ENCODE measurements at places on chromosomes 2 and 18.

DNA sequence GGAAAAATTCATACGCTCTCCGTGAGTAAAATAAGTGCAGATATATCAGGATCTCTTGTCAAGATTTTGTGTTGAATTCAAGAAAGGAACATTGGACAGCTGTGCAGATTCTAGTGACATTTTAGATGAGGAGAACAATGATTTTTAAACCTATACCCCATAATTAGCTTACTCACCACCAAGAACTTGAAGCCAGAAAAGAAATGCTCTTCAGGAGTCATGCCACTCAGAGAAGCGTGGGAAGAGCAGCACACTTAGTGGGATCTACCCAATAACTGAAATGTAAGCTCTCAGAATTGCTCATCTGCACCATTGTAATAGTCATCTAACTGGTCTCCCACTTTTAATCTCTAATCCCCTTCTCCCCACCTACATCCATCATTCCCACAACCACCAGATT is 9.2 kb upstream of the ERMN start:
- DNase-seq = no peak

GRCh38 chr18:78673516-78674321 is 305.9 kb upstream of the SALL3 start:
- no peak for DNase-seq

- DNase-seq = no peak
Observed at GRCh38 chr2:78718024-78718423, 307.5 kb upstream of the REG3G start.

DNA sequence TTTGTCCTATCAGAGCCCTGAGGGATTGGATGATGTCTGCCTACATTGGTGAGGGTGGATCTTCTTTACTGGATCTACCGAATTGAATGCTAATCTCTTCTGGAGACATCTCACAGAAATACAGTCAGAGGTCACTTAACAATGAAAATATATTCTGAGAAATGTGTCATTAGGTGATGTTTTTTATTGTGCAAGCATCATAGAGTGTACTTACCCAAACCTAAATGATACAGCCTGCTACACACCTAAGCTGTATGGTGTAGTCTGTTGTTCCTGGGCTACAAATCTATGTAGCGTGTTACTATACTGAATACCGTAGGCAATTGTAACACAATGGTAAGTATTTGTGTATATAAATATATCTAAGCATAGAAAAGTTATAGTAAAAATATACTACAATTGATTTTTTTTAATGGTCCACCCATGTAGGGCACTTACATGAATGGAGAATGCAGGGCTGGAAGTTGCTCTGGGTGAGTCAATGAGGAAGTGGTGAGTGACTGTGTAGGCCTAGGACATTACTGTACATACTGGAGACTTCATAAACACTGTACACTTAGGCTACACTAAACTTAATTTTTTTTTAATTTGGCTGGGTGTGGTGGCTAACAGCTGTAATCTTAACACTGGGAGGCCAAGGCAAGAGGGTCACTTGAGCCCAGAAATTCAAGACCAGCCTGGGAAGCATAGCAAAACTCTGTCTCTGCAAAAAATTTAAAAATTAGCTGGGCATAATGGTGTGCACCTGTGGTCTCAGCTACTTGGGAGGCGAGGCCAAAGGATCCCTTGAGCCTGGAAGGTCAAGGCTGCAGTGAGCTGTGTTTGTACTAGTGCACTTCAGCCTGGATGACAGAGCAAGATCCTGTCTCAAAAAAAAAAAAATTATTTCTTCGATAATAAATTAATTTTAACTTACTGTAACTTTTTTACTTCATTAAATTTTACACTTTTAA is 226.3 kb upstream of the UBE2E3 start:
- peak; percentile 16 for DNase-seq

DNA sequence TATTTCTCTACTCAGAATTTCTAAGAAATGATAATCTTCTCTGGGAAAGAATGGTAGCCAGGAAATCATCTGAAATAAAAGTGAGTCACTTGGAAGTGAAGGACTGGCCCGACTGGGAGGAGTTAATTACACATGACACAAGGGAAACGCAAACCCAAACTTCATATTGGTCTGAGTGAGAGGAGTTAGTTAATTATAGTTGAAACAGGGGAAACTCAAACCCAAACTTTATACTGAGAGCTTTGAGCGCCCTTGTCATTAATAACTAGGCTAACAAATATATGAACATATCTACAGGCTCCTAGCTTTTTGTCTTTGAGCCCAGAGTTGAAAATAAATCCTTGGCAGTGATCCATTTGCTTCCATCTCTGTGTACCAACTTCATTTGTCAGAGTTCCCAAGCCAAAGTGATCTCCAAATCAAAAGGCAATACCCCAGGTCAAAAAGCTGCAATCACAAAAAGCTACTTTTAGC is 187.8 kb upstream of the COL3A1 start:
- peak; percentile 63 for DNase-seq

GRCh38 chr2:120272763-120273481 is 20.3 kb downstream of the RALB start:
- no peak for DNase-seq

GRCh38 chr2:9908639-9909038 is 42.9 kb upstream of the GRHL1 start:
- DNase-seq = no peak

- no peak for DNase-seq
Observed at GRCh38 chr2:187117483-187117882, 268.5 kb upstream of the ZSWIM2 start.

Measured in endothelial cell of umbilical vein (primary cell).